ENCODE measurements at places on chromosomes 6 and 20.

GRCh38 chr6:92682516-92683398, 736.6 kb downstream of the EPHA7 start:
- no peak for DNase-seq

GRCh38 chr6:115870464-115870863, 190.2 kb downstream of the FRK start:
- DNase-seq, result no peak

DNA sequence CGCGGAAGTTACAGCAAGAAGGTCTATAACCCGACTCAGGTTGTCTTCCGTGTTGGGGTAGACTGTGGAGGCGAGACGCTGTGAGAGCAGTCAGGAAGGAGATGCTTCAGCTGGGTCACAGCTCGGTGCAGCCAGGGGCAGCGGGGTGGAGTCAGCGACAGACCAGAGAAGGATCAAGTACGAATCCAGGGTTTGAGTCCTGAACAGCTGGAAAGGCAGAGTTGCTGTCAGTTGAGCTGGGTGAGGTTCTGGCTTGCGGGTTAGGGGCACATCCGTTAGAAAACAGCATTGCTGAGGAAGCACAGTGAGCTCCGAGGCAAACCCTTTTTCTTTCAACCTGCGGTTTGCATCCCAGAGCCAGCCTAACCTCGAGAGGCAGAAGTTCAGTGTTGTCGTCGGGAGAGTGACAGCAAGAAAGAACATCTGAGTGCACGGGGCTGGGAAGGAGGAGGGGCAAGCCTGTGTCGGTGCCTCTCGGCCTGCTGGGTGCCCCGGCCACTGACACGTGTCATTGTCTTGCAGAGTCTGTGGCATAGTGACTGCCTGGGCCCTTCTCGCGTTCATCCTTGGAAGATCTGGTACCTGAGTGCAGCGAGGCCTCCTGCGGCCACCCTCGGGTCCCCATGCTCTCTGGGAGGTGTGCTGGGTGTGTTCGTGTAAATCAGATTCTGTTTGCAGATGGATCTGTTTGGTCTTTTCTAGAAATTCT, 20.0 kb downstream of the PNLDC1 start:
- DNase-seq, result no peak

GRCh38 chr20:1883986-1884385, 11.2 kb upstream of the SIRPA start:
- DNase-seq, result no peak

DNA sequence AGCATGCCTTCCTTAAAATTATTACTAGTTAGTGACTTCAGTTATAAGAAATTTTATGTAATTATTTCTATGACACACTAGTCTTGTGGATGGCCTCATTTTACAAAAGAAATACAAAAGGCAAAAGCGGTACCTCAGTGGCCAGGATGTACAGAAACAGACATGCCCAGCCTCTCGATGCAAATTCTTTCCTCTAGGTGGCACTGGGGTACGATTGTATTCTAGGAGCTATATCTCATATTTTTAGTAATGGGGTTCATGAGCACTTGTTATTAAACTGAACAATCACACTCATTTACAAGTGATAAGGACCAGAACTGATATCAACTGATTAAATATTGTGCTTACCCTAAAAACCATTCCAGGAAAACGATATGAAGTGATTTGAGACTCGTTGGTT, 59.8 kb downstream of the SOD2 start:
- no peak for DNase-seq

DNA sequence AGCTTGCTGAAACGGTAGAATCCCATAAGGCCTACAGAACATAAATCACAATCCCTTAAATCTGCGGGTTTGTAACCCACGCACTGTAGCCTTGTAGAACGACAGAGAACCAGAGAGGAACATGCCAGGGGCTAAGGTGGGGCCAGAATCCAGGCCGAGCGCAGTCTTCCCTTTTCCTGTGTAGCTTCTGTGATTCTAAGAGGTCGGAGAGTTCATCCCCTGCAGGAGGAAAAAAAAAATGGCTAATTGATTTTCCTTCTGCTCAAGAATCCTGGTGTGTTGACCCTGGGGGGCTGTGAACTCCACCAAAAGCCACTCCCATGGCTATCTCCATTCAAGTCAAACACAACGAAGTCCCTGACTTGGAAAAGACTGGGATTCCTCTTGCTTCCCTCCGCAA, 96.3 kb downstream of the SPTLC3 start:
- DNase-seq, result no peak

GRCh38 chr6:28737750-28738395, 185.9 kb downstream of the TRIM27 start:
- no peak for DNase-seq

Data from Panc1 (cell line).